HL-60 (cell line): ENCODE measurements at places on chromosomes 6 and 20.
A peak's percentile ranks its signal among the peaks of the same experiment; 100 is the strongest.

- DNase-seq = no peak
Measured at GRCh38 chr20:24970030-24970553, 21.0 kb downstream of the CST7 start.

DNA sequence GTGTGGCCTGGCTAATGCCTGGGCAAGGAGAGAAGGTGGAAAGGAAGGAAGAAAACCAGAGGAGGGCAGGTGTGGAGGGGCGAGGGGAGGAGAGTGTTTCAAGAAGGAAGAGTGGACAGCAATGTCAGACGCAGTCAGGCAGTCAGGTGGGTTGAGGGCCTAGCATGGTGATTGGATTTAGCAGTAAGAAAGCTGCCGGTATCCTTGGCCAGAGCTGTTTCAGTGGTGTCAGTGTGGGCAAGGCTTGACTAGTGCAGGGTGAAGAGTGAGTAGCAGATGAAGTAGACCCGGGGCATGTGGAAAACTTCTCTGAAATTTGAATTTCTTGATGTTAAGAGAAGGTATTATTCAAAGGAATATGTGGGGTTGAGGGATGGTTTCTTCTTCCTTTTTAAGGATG is 27.0 kb downstream of the SNX9 start:
- DNase-seq = no peak

- peak; percentile 15 for DNase-seq
Measured at GRCh38 chr6:51959744-51960383, 127.5 kb downstream of the PKHD1 start.

GRCh38 chr6:85865420-85866369 is 223.0 kb upstream of the SYNCRIP start:
- no peak for DNase-seq

- DNase-seq = no peak
Measured at GRCh38 chr6:98650941-98651340, 183.4 kb upstream of the POU3F2 start.

DNA sequence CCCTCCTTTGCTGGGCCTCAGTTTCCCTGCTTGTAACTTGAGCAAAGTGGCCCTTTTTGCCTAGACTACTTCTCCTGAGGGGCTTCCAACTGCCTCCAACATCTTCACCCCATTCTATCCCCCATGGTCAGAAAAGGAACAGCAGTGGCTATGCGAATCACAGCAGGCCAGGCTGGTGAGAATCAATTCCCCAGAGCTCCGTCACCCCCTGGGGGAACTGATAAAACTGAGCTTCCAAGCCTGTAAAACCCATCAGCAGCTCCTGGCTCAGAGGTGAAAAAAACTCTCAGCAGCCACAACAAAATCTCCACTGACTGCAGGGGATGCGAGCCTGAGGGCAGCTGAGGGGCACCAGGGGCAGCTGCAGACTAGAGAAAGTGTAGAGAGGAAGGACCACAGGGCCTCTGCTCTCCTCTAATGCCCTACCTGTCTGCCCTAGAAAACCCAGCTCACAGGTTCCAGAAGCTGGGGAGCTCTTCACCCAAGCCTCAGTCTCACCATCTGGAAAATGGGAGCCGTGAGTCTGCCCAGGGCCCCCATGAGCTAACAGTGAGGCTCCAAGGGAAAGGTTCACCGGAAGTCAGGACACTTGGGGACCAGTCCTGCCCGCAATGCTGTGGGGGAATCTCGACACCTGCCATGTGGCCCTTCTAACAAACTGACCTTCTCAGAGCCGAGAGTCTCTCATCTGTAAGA is 120.6 kb downstream of the GRM4 start:
- no peak for DNase-seq

GRCh38 chr20:6828794-6829423 is 61.4 kb downstream of the BMP2 start:
- DNase-seq = peak; percentile 45

GRCh38 chr6:35027807-35028206 is 113.3 kb downstream of the TCP11 start:
- DNase-seq = no peak

DNA sequence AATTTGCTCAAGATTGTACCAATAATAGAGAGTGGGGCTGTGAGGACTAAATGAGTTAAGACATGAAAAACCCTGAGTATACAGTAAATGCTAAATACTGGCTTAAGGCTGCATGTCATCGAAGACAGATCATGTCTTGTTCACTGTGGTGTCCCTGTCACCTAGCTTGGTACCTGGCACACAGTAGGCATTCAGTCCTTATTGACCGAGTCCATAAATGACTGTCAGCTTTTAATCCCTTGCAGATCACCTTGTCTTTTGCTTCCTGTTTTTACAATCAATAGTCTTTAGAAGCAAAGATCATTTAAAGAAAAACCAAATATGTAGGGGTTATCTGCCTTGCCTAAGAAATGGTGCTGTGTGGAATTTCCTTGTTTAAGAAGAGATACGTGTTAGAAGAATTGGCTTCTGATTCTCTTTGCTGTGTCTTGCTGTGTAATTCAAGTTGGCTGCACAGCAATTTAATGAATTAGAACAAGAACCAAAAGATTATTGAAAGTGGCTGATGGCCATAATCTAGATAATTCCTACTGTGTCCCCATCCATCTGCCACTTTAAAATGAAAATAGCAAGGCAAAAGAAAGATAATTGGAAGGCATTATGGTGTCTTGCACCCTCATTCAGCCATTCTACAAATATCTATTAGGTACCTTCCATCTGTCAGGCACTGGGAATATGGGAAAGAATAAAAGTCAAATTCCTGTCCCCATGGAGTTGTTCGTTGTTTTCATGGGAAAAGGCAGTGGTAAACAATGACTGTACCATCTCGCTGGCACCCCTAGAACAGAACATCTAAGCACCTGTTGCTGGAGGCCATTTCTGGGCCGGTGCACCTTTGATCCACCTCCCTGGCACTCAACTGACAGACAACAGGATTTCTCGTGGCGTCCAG is 12.4 kb upstream of the MAPK13 start:
- DNase-seq = no peak

DNA sequence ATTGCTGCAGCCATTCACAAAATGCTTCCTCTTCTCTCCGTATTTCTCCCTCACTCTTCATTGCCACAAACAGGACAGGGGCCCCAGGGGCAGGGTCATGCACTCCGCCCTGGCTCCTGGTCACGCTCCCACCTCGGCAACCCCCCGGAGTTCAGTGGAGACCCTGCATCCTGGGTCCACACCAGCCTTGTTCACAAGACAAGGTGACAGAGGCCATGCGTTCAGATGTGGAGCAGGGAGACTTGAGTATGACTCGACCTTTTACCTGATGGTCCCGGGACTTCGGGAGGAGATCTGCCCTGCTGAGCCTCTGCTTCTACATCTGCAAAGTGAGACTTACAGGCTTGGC is 49.4 kb downstream of the ANKRD60 start:
- no peak for DNase-seq

DNA sequence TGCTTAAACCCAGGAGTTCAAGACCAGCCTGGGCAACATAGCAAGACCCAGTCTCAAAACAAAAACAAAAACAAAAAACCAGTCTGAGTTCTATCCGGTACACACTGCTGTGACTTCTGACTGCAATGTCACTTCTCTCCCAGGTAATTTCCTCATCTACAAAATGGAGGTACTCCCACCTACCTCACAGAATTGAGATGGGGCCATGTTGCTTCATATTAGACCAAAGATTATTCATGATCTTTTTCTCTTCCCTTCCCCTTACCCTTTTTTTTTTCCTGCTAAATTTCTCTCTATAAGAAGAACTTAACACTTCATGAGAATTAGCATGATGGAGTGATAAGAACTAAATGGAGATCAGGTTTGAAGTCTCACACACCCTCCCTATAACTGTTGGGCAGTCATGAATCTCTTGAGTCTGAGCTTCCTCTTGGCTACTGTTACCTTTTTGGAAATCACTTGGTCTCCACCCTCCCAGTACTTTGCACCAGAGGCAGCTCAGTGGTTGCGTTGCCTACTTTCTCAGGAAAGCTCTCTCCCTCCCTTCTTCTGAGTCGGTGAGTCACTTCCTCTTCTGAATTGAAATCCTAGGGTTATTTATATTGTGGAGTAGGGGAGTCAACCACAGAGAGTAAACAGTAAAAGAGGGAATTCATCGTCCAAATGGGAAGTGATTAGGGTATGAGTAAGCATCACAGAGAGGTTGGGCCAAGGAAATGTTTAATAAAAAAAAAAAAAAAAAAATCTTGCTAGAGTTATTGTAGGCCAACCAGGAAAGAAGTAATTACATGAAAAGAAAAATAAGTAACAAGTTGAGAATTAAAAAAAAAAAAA is 59.9 kb upstream of the MAP7 start:
- DNase-seq = peak; percentile 81

DNA sequence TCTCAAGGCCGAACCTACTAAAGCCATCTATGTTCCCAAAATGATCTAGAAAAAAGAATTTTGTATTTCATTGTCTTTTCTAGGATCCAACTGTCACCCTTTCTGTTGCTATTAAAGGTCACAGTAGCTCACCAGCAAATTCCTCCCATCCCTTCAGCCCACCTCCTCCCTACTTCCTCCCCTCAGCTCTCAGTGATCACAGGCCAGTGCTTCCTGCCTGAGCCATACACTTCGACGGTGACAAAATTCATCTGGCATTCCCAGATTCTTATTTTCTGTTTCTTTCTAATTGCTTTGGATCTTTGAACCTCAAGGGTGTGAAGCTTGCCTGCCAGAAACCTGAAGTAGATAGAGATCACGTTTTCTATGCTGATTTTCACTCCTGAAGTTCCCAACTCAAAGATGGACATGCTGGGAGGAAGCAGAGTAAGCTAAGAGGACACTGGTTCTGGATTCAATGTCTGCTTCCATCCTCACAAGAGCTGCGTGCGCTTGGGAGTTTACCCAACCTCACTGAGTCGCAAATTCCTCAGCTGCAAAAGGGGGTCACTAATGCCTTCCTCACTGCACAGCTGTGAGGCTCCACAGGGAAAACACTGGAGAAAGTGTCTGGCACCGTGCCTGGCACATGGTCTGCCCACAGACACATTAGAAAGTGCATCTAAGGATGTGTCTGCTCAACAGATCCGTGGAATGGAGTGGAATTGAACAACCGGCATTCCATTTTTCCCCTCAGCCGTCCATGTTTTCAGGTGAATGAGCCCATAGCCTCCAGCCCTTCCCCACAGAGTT is 34.5 kb downstream of the MDGA1 start:
- DNase-seq = no peak

- no peak for DNase-seq
Measured at GRCh38 chr6:155093430-155093829, 98.3 kb downstream of the TIAM2 start.

DNA sequence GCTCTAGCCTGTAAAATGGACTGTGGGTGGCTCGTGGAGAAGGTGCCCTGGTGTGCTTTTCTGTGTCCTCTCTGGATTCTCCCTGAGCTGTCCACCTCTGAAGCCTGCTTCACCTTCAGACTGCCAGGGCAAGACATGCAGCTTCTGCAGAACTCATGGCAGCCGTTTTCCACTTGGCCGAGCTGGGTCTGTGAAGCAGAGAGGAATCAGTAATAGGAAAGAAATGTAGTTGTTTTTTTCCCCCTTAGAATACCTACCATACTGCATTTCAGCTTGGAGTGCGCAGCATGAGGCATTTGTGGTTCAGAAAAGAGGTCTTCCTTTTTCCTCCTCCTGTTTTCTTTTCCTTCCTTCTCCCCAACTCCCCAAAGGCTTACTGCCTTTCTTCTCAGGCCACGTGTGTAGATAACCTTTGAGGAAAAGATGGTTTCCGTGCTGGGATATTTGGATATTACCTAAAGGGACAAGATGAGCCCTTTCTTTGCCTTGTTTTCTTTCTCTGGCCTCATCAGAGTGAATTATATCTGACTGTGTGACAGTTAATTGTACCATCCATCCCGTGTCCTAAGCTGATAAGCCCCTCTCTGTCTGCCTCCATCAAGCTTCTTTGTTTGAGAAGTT is 39.4 kb downstream of the RREB1 start:
- no peak for DNase-seq

DNA sequence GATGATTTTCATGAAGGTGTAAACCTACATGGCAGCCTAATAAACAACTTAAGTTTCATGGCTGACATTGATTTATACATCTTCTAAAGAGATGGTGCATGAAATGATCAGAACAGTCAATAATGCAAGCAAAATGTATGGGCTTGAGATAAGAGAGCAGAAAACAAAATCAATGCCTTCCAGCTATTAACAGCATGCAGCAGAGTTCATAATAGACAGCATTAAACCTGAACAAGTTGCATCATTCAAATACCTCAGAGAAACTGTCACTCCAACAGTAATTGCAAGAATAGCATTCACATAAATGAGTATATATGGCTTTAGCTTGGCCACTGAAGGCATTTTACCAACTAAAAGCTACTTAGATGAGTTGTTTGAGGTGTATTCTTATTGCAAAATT is 319.6 kb upstream of the ARID1B start:
- DNase-seq = no peak

DNA sequence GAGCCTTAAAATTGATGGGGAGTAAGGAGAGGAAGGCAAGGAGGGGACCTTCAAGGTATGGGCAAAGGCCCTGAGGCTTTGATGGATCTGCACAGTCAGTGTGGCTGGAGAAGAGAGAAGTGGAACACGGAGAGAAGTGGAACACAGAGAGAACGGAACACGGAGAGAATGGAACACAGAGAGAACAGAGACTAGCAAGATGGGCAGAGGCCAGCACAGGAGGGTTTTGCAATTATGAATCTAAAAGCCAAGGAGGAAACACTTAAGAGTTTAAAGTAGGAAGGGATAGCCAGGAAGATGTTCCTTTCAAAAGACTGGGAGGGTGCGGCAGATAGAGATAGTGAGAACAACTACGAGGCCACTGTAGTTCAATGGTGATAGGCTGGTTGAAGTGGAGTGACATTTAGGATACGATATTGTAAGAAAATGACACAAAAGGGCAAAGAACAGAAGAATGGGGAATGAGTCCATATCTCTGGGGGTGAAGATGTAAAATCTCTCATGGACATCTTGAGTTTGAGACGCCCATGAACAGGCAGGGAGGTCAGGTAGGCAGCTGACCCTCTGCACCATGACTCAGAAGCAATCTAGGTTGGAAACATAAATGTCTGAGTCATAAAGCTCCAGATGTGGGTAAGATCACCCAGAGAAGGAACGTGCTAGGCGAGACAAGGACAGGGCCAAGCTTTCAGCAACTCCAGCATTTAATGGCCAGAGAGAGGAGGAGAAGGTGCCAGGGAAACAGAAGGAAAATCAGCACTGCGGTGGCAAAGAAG is 25.4 kb downstream of the ZMYND8 start:
- no peak for DNase-seq

- DNase-seq = no peak
Measured at GRCh38 chr6:75748003-75748742, 866 bp upstream of the MYO6 start.

DNA sequence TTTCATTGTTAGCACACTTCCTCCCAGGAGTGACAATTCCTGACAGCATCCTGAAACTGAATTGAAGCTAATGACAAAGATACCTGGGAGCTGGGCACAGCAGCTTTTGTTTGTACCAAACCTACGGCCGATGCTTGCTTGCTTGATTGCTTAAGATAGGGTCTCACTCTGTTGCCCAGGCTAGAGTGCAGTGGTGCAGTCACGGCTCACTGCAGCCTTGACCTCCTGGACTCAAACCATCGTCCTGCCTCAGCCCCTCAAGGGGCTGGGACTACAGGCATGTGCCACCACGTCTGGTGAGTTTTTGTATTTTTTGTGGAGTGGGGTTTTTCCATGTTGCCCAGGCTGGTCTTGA is 84.7 kb upstream of the SCP2D1 start:
- DNase-seq = no peak
